ENCODE measurements at places on chromosomes 12 and 14. TPM values are rescaled to one million over a fixed set of nuclear protein-coding genes. Genes with fewer than 3 reads are reported as not detected.

The IFNG-AS1 gene
- total RNA-seq = not detected

The IRAK3 gene
- 7.5 TPM for total RNA-seq

The RNASE1 gene
- total RNA-seq = 61.0 TPM

The MMP17 gene
- total RNA-seq = 0.40 TPM

The LRP1-AS gene
- total RNA-seq = not detected

The LRRC10 gene
- total RNA-seq = not detected

GRCh38 chr12:107436836-107437235, 248.8 kb upstream of the PWP1 start:
- H3K36me3 ChIP-seq = no peaks in the 10 kb centered on the region
- H3K27ac ChIP-seq = no peak overlapping the region
- H3K4me3 ChIP-seq = no peak overlapping the region
- H3K27me3 ChIP-seq = no peaks in the 10 kb centered on the region
- no peak for DNase-seq

DNA sequence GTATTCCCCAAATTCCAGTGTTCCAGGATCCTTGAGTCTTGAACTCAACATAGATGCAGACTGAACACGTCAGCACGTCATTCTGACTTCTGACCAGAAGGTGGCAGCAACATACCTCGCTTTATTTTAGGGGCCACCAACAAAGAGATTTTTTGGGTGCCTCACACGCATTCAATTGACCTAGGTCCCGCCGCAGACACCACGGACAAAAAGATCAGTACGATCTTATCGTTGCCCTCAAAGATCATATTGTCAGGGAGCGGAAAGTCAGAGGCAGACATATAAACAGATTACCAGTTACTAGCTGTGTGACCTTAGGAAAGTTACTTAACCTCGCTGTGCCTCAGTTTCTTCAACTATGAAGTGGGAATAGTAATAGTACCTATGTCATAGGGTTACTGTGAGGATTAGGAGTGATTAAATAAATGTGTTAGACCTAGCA, 6.5 kb upstream of the PRPH start:
- H3K36me3 ChIP-seq = no peaks in the 10 kb centered on the region
- peak; percentile 71 for DNase-seq
- peaks cover 12% of the 10 kb centered on the region for H3K27me3 ChIP-seq
- H3K4me1 ChIP-seq = no peaks in the 10 kb centered on the region
- no peak overlapping the region for H3K27ac ChIP-seq

- H3K4me3 ChIP-seq = peak overlapping the region; percentile 37
- peaks cover 21% of the 10 kb centered on the region for H3K4me1 ChIP-seq
- H3K27me3 ChIP-seq = no peaks in the 10 kb centered on the region
- H3K36me3 ChIP-seq = no peaks in the 10 kb centered on the region
Measured at GRCh38 chr14:23009483-23009938, 432 bp downstream of the C14orf93 start.

- H3K36me3 ChIP-seq = no peaks in the 10 kb centered on the region
- H3K27ac ChIP-seq = peak overlapping the region; percentile 21
- H3K4me3 ChIP-seq = no peak overlapping the region
- H3K27me3 ChIP-seq = peaks cover 4% of the 10 kb centered on the region
- H3K4me1 ChIP-seq = peaks cover 10% of the 10 kb centered on the region
Measured at GRCh38 chr14:57060276-57060955, 208.3 kb downstream of the EXOC5 start.

DNA sequence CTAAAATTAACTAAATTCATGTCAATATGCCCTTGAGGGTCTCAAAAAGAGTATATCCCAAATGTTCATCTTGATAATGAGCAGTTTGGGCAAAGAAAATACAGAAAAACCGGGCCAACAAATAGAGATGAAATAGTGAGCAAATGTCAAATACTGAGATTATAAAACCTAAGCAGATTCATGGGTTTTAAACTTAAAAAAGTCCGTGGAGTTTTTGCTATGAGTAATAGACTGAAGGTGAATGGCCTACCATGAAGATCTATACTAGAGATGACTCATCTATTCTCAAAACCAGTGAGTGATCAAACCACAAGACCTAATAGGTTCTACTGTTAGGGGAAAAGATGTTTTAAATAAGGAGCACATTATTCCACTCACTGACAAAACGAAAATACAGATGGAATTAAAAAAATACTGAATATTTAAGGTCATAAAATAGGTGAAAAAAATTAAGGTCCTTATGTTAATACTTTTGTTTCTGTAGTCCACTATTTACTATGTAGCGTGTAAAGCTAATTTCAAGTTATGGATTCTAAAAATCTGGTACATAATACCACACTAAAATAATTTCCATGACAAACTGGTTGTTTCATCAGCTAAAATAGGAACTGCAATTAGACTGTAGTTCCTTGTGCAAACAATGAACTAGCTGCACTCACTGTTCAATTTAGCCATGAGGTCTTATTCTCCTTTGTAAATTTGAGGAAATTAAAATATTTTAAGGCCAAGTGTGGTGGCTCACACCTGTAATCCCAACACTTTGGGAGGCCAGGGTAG, 5.0 kb downstream of the HNRNPC start:
- H3K4me3 ChIP-seq = no peak overlapping the region
- peaks cover 14% of the 10 kb centered on the region for H3K36me3 ChIP-seq
- H3K4me1 ChIP-seq = peaks cover 41% of the 10 kb centered on the region
- DNase-seq = no peak
- H3K27ac ChIP-seq = peak overlapping the region; percentile 50

DNA sequence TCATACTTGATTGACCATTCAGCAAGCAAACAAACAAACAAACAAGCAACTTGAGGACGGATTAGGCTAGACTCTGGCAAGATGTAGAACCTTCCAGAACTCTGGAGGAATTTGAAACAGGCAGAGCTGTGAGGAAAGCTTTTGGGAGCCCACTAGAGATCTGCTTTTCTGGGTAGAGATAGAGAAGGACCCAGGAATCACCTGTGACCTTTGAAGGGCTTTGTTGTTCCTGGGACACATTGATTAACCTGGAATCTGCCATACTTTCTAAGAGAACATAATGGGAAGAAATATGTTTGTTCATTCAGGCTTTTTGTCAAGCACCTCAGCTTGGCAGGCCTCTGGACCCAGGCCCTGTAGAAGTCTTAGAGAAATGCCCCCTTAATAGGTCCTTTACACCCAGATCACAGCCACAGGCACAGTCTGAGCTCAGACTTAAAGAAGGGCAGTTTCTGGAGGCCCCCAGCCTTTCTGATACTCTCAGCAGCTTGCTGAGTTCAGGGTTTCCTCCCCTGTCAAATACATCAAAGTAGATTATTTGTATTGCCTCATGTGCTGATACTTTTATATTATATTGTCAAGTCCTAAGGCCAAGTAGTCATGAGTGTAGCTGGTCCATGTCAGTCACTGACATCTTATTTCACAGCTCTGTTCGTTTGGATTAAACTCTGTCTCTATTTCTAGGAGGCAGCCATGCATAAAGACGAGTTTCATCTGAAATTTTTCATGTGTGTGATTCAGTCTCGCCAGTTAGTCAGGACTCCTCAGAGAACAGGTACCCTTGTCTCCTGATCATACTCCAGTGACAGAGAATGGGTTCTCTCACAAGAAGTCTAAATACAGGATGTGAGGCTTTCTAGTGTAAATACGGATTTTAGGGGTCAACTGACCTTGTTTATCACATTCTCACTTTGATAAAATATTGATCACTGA, 1.1 kb upstream of the SENP1 start:
- no peaks in the 10 kb centered on the region for H3K36me3 ChIP-seq
- H3K27ac ChIP-seq = peak overlapping the region; percentile 97
- H3K27me3 ChIP-seq = no peaks in the 10 kb centered on the region
- peaks cover 16% of the 10 kb centered on the region for H3K4me1 ChIP-seq
- DNase-seq = no peak
